Activated CD8-positive, alpha-beta T cell treated with anti-CD3 and anti-CD28 coated beads for 36 hours (primary cell): ENCODE measurements at places on chromosomes 6 and 20.

DNA sequence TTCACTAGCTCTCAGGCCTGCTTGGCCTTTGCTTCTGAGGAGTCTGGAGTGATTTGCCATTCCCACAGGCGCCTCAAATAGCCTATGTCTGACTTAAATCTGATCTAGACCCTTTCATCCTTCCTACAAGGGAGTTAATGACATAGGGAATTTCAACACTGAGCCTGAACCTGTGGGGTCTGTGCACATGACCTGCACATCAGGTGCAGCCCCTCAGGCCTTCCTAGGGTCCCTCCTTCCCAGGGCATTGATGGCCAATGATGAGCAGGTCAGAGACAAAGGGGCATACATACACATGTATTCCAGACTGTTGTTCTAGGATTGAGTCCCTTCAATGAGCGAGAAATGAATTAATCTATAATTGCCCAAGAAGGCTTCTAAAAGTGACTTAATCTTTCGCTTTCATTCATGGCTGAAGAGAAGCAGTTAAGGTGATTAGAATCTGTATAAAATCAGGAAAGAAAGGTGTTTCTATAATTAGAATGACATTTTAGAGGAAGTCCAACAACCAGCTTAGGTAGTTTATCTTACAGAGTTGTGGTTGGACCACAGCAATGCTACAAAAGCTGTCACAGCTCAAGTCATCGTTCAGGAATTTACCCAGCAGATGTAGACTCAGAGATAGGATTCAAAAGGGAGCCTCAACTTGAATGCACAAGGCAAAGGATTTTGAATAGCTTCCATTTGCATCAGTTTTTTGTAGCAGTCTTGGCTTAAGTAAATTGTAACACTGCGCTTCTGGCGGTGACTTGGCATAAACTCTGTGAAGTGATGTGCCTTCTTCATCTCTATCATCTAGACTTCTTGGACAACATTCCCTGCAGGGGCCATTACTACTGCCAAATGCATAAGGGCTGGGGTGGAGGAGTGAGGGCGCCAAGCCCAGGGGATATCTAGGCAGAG lies 27.0 kb upstream of the TBC1D7 start:
- DNase-seq, result peak; percentile 58

- DNase-seq, result peak; percentile 90
Observed at GRCh38 chr6:6856538-6857523, 250.9 kb upstream of the RREB1 start.

- no peak for DNase-seq
Observed at GRCh38 chr6:140256248-140256647, 881.8 kb upstream of the CITED2 start.

- DNase-seq, result no peak
Observed at GRCh38 chr6:116289876-116290275, 10.1 kb upstream of the TSPYL1 start.

DNA sequence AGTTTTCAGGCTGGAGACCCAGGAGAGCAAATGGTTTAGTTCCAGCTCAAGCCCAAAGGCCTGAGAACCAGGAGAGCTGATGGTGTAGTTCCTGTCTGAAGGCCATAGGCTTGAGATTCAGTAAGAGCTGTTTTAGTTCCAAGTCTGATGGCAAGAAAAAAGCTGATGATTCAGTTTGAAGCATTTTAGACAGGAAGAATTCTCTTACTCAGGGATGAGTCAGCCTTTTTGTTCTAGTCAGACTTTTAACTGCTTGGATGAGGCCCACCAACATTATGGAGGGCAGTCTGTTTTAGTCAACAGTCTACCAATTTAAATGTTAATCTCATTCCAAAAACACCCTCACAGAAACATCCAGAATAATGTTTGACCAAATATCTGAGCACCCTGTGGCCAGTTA lies 2.5 kb downstream of the ZSCAN26 start:
- no peak for DNase-seq

DNA sequence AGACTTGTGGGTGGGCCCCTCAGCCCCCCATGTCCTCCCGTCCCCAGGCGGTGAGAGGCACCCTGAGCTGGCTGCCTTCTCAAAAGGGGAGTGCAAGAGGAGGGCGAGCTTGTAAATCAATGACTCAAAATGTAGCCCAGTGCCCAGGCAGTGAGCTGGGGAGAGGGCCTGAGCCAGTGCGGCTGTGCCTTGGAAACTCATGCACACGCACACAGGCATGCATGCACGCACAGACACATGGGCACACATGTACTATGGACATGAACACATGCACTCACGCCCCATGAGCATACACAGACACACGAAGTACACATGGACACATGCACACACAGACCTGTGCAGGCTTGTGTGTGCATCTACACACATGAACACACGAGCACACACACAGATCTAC lies 133.5 kb downstream of the TAF4 start:
- no peak for DNase-seq

DNA sequence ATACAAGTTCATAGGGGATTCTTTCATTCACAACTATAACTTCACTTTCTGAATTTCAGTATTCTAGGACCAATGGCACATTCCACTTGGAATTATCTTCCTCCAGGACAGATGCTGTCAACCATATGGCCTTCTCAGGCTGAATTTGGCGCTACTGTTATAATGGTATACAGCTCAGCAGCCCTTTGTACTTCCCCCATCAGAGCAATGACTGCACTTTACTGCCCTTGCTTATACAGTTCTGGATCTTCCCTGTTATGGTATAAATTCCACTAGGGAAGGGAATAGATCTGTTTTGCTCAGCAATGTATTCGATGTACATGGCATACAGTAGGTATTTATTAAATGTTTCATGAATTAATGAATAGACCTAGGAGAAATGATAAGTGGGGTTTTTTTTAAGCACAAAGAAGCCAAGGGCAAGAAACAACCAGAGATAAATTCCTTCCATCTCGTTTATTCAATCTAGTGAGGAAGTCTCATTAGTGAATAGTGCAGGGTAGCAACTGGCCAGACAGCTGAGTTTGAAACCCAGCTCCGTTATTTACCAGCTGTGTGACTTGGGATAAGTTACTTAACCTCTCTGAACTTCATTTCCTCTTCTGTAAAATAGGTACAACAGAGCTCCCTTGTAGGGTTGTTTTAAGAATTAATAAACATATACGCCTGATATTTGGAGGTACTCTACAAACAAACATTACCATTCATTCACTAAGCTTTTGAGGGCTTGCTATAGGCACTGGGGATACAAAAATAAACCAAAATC lies 97.1 kb upstream of the PRDM1 start:
- DNase-seq, result no peak

DNA sequence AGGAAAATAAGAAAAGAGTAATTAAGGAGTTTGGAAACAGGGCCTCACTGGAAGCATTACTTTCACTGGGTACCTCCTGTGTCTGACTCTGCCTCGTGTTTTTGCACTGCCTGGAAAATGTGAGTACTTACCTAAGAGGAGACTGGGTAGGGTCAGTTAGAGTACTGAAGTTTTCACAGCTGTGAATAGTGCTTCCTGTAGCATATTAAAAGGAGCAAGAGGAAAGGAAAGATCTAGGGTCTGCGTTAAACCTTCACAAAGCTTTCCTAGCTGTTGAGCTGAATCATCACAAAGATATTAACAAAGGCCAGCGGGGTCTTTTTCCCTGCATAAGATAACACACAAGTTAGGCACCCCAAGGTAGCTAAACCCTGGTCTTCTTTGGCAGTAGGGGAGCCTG lies 82.3 kb downstream of the MLIP start:
- DNase-seq, result no peak

- no peak for DNase-seq
Observed at GRCh38 chr6:34030831-34031624, 114.9 kb downstream of the GRM4 start.

DNA sequence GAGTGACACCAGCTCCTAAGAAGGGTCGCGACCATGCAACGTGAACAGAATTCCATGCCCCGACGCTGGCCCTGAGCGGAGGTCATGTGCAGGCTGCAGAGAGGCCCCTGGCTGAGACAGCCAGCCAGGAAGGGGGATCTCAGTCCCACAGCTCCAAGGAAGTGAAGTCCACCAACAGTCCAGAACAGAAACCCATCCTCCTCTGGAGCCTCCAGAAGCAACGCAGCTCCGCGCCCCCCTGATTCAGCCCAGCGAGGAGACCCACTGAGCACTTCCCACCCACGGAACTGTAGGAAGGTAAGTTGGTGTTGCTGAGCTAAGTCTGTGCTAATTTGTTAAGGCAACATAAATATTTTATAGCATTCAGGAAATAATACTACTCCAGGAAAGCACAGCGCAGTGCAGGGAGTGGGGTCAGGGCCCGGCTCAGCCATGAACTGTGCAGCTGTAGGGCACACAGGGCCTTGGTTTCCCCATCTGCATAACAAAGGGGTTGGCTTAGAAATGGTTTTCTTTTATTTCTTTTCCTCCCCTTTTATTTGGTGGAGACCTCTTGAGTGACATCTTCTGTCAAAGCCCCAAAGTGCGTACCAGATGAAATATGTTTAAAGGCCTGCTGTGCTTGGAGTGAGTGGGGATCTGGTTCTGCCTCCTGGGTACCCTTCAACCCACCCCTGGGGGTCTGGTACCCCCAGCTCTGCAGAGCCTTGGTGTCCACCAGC lies 241.1 kb upstream of the PMEPA1 start:
- no peak for DNase-seq

GRCh38 chr20:44480097-44480496 lies 4.4 kb downstream of the TTPAL start:
- no peak for DNase-seq

DNA sequence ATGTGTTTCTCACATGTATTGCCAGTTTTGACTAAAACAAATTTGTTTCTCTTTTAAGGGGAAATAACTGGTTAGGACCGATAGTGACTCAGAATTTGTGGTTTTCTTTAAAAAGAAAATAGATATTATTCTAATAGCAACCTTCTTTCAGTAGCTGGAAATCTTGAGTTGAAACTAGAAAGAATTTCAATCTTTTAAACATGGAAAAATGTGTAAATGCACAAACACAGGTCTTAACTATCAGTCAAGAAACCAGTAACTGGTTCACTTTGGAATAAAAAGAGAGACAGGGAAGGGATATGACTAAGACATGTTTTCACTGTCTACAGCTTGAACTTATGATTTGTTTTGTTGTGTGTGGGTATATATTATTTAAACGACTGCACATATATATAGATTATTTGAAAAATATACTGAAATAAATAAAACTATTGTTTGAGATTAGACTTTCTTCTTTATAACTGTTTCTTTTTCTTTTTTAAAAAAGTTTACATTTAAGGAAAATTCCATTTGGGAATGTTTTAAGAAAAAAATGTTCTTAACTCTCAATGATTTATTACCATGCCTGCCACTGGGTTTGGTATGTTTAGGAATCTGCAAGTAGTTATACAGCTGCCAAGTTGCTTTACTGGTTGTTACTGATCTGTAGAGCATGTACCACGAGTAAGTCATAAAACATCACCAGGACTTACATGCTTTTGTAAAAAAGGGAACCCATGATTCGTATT lies 753.3 kb upstream of the MARCKS start:
- DNase-seq, result no peak

DNA sequence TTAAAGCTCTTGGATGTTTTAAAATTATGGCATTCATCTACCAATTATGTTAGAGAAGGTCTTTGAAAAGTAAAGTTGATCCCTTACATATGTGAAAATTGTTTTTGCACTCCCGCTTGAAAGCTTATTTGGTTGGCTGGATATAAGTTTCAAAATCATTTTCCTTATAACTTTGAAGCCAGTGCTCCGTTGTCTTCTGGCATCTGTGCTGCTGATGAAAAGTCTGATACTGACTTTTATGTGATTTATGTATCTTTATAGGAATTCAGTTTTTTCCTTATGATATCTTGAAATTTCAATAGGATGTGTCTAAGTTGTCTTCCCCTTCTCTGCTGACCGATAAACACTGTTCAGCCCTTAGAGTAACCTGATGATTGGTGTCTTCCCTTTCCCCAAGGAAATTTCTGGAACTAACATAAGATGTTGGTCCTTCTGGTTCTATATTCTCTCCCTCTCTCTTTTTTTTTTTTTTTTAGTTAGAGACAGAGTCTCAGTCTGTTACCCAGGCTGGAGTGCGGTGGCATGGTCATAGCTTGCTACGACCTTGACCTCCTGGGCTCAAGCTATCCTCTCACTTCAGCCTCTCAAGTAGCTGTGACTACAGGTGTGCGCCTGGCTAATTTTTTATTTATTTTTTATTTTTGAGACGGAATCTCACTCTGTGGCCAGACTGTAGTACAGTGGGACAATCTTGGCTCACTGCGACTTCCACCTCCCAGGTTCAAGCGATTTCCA lies 12.7 kb downstream of the PANK2 start:
- DNase-seq, result no peak

DNA sequence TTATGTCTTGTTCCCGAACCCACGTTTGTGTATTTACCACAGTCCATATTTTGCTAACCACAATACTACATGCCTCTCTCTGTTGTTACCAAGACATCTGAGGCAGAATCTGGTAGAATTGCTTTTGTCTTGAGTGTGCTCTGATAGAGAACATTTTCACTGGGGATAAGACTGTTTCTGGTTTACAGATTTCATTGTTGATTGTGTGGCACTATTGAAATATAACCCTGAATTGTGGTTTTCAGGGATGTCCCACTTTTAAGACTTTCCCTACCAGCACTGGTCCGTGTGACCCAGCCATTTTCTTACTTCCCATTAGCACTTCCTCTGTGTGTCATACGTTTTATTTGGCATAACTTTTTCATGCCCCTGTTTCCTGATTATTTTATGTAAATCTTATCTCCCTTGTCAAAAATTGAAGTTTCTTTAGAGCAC lies 12.2 kb downstream of the NCOA7 start:
- no peak for DNase-seq

DNA sequence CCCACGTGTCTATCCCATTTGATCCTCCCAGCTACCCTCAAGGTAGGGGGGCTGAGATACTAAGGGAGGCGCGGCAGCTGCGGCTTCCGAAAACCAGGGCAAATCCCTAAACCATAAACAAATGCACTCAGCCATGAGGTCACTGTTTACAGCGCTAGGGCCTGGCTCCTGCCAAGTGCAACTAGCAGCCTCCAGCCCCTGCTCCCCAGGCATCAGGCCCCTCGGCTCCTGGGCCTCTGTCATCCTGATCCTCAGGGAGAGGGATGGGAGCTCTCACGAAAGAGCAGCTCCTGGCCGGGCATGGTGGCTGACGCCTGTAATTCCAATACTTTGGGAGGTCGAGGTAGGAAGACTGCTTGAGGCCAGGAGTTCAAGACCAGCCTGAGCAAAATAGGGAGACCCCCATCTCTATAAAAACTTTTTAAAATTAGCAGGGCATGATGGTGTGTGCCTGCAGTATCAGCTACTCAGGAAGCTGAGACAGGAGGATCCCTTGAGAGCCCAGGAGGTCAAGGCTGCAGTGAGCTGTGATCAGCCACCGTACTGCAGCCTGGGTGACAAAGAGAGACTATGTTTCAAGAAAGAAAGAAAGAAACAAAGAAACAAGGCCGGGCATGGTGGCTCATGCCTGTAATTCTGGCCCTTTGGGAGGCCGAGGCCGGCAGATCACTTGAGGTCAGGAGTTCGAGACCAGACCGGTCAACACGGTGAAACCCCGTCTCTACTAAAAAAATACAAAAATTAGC lies 42.5 kb upstream of the TLDC2 start:
- no peak for DNase-seq
